Activated CD4-positive, alpha-beta T cell treated with anti-CD3 and anti-CD28 coated beads, Interleukin-10, Interleukin-2, amounts not matched to agents 100 ng/mL and 50 ng/mL, durations not matched to agents 16 hours and 8 hours (primary cell): ENCODE measurements at places on chromosomes 3 and 15.

DNA sequence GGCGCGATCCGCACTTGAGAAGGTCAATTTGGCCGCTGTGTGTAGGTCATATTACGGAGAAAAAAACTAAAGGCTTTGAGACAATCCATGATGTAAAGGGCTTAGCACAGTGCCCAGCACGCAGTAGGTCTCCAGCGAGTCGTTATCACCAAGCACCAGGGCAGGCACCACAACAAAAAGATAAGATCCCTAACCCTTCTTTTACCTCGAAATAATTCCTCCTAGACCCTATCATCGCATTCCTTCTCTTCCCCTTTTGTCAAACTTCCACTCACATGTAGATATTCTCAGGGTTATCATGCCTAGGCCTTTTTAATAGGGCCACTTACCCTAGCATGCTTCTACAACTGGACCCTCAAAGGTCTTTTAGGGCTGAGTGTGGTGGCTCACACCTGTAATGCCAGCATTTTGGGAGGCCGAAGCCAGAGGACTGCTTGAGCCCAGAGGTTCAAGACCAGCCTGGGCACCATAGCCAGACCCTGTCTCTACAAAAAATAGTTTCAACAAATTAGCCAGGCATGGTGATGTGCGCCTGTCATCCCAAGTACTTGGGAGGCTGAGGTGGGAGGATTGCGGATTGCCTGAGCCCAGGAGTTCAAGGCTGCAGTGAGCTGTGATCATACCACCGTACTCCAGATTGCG is 13.5 kb downstream of the ZNF774 start:
- DNase-seq, result no peak

DNA sequence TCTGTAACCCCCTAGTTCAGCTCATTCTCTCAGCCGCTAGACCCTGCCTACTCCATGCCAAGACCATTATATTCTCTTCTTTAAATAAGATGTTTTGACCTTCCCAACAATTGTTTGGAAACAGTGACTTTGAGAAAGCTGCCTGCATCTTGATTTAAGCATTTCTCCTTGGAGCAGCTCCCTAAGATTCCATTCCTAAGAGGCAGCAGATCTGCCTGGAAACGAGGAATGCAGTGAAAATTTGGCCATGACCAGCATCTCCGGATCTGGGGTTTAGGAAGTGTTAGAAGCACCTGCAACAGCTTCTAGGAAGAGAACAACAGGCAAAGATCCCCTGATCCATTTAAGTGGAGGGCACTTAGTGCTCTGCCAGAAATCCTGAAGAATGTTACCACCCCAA is 235.7 kb downstream of the NTRK3 start:
- no peak for DNase-seq

GRCh38 chr3:106566277-106566676 is 697.5 kb upstream of the CBLB start:
- DNase-seq, result peak; percentile 42

- no peak for DNase-seq
Observed at GRCh38 chr15:61974759-61975158, 85.5 kb downstream of the VPS13C start.

GRCh38 chr15:53911431-53911830 is 66.8 kb upstream of the UNC13C start:
- no peak for DNase-seq

- DNase-seq, result peak; percentile 41
Observed at GRCh38 chr3:6799264-6799915, 61.5 kb upstream of the GRM7 start.

DNA sequence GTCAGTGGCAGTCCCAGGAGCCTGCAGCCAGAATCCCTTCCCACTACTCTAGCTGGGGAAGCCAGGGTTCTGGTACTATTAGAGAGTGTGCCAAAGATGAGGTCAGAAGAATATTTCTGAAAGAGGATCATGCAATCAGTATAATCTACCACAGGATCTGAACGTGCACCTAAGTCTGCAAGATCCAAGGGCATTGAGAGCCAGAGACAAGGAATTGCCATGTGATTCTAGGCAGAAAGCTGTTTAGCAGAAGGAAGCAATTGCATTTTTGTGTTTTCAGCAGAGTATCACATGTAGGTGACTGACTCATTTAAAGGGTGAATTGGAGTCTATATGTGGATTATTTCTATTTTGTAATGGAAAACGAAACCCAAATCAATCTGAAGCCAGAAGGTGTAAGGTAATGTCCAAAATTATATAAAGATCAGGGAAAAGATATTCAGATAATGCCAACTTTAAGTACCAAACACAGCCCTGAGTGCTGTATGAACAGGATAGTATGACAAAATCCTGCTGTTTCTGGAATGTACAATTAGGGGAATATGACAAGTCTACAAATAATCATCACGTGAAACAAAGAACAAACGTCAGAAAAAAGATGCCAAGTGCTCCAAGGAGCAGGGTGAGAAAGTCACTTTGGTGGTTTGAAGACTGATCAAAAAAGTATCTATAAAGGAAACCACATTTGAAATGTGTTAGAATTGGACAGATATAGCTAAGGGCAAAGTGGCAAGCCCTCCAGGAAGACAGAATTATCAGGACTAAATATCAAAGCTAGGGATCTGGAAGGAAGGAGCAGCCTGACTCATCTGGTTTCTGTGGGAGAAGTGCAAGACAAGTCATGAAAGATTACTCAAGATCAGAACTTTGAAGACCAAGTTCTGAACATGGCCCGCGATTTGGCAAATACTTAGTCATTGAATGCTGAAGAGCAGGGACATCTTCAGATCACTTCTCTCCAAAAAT is 1036.6 kb downstream of the NTRK3 start:
- DNase-seq, result peak; percentile 4

DNA sequence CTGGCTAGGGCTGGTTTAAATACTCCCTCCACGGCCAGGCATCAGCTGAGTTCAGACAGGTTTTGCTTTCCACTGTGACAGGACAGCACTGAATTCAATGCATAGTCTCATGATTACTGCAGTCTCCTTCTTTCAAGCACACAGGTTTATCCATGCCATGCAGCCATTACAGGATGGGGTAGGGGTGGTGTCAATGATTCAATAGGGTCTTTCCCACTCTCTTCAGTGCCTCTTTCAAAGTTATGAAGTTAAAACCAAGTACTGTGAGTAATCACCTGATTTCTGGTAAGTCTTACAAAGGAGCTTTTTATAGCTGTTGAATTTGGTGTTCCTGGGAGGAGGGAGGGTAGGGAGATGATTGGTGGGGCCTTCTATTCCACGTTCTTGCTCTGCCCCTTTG is 47.2 kb downstream of the TMEM212 start:
- no peak for DNase-seq

DNA sequence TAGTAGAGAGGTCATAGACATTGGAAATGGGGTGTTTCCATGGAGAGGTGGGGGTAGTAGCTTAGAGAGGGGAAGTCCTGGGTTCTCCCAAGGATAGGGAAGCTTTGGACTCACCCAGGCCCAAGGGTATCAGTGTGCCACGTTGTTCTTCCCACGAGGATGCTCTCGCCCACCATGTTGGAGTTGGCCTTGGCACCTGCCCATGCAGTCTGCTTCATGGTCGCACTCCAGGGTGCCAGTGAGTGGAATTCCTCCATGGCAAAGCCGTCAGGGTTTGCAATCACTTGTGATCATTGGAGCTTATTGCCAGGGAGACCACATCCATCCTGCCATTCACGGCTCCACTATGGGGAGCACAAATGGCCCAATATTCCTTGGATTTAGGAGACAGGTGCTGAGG is 60.6 kb downstream of the GRIP2 start:
- DNase-seq, result no peak

DNA sequence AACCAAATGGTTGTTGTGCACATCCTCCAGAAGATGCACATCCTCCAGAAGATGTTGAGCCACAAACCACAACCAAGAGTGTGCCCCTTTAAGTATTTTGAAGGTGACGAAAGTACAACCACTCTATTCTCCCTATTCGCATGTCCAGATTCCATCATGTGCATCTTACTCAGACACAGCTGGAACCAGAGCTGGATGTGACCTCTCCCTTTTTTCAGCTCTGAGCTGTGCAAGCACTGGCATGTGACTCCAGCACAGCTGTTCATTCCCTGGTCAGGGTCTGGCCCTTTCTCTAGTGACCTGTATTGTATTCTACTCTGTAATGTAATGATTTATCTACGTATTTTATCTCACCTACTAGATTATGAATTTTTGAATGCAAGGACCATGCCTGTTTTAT is 29.3 kb upstream of the DLG1 start:
- DNase-seq, result no peak

GRCh38 chr3:12371525-12372140 is 82.8 kb downstream of the PPARG start:
- DNase-seq, result no peak

- peak; percentile 73 for DNase-seq
Observed at GRCh38 chr15:75171408-75171807, 30.3 kb upstream of the C15orf39 start.

GRCh38 chr3:9196020-9196419 is 53.4 kb downstream of the SRGAP3 start:
- DNase-seq, result no peak

GRCh38 chr15:89863918-89864317 is 29.9 kb downstream of the AP3S2 start:
- DNase-seq, result no peak

DNA sequence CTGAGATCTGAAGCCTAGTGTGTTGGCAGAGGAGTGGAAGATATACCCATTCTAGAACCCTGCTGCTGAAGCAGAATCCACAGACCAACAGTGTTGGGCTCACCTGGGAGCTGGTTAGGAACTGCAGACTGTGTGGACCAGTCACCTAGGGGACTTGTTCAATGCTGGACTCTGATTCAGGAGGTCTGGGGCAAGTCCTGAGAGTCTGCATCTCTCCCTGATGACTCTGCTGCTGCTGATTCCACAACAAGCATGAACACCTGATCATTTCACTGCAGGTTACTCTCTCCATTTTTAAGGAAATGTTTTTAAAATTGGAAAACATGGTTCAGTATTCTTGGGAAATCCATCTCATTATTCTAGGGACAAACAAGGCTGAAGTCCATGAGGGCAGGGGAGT is 84.9 kb downstream of the SEMA6D start:
- DNase-seq, result no peak

GRCh38 chr3:65617787-65618186 is 420.9 kb downstream of the MAGI1 start:
- DNase-seq, result no peak

- DNase-seq, result no peak
Observed at GRCh38 chr3:72033666-72034428, 248.9 kb upstream of the PROK2 start.

- DNase-seq, result no peak
Observed at GRCh38 chr3:22244761-22245521, 493.9 kb upstream of the ZNF385D start.

- no peak for DNase-seq
Observed at GRCh38 chr3:122003112-122003511, 18.9 kb downstream of the ILDR1 start.
